Uterine smooth muscle cell (primary cell): ENCODE measurements at places on chromosomes 12 and 14. TPM values are rescaled to one million over a fixed set of nuclear protein-coding genes. Genes with fewer than 3 reads are reported as not detected.

The MANSC4 gene
- not detected in 2 replicates for total RNA-seq

The C14orf180 gene
- not detected in 2 replicates for total RNA-seq

The PPP2R3C gene
- total RNA-seq, result 29.4 and 33.0 TPM in 2 replicates

The PZP gene
- total RNA-seq, result not detected in 2 replicates

The ESRRB gene
- not detected in 2 replicates for total RNA-seq

The HIP1R gene
- 14.7 and 25.7 TPM in 2 replicates for total RNA-seq
